ENCODE measurements at places on chromosomes 11 and 22. TPM values are rescaled to one million over a fixed set of nuclear protein-coding genes. Genes with fewer than 3 reads are reported as not detected.

DNA sequence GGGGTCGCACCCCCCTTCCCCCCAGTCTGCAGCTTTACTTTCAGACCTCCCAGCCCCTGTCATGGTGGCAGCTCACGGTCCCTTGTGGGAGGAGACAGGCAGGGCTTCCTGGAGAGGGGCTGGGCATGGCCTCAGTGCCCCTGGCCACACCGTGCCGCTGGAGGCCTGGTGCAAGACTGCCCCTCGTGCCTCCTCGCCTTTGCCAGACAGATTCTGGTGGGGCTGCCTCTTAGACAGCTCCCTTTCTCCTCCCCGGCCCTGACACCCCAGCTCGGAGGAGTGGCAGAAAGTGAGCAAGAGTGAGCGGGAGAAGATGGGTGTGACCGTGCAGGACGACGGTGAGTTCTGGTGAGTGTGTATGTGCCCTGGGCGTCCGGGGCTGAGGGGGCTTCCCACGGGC, 12.1 kb upstream of the MYO7A start:
- no peak for ATAC-seq

DNA sequence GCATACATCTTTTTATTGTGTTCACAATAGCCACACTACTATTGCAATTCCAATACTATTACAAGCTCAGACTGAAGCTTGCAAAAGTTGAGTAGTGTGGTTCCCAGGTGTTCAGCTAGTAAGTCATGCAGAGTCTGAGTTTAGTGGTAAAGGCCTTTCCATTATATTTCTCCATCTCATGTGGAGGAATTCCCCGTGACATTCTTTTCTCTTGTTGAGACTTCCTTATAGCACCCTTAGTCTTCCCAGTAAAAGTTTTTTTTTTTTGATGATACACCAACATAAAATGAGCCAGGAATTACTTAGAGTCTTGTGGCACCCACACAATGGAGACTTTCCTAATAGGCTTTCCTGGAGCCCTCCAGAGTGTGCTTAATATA, 110.8 kb downstream of the UVRAG start:
- ATAC-seq: no peak

Gene CCDC87
- total RNA-seq: 0.15 TPM

Gene CCDC89
- not detected for total RNA-seq

DNA sequence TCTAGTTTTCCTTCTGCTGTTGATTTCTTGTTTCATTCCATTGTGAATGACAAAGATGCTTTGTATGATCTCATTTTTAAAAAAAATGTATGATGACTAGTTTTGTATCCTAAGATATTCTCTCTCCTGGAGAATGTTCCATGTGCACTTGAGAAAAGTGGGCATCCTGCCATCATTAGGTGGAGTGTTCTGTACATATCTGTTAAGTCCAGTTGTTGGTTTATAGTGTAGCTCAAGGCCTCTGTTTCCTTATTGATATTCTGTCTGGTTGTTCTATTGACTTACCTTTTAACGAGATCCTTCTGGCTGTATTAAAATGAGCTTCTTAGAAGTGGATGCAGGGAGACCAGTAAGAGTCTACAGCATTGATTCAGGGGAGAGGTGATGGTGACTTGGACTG, 35.2 kb downstream of the SGSM1 start:
- ATAC-seq: no peak

DNA sequence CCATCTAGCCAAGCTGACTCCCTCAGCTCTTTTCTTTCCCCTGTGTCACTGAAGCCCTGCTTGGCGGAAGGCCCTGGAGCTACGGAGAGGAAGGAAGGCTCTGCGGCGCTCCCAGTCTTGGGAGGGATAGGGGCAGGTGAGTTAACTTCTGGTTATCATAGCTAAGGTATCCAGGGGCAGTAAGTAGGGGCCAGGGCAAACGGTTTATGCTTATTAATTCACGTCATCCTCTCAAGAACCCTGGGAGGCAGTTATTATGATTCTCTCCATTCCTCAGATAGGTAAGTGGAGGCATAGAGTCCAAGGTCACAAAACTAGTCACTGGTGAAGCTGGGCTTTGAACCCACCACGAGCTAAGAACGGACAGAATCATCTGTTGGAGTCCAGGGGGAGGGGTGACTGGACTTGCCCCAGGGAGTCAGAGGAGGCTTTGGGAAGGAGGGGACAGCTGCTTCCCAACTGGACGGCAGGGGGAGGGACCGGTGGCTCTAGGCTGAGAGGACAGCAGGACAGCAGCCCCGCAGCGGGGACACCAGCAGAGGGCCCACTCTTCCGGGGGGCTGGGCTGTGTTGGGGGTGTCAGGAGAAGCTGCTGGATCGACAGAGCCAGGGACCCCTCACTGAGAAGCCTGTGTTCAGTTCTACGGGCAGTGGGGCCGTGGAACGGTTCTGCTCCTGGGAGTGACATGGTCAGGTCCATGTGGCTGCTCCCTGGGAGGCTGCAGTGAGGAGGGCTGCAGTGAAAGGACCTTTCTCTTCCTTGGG, 3.5 kb downstream of the BAIAP2L2 start:
- no peak for ATAC-seq
